ENCODE measurements at places on chromosomes 11 and 22.

DNA sequence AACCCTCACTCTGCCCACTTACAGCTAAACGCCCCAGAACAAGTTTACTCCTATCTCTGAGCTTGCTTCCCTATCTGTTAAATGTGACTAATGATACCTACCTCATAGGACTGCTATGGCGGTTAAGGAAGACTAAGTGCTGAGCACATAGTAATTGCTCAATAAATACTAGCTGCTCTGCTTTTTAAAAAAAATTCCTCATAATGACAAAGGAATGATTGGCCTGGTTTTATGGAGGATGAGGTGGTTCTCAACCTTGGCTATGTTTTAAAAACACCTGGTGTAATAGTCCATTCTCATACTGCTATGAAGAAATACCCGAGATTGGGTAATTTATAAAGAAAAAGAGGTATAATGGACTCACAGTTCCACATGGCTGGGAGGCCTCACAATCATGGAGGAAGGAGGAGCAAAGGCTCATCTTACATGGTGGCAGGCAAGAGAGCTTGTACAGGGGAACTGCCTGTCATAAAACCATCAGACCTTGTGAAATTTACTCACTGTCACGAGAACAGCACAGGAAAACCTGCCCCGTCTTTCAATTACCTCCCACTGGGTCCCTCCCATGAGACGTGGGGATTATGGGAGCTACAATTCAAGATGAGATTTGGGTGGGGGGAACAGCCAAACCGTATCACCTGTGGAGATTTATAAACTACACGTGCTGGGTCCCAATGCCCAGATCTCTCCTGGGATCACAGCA, 127.2 kb upstream of the SYT13 start:
- DNase-seq, result no peak

DNA sequence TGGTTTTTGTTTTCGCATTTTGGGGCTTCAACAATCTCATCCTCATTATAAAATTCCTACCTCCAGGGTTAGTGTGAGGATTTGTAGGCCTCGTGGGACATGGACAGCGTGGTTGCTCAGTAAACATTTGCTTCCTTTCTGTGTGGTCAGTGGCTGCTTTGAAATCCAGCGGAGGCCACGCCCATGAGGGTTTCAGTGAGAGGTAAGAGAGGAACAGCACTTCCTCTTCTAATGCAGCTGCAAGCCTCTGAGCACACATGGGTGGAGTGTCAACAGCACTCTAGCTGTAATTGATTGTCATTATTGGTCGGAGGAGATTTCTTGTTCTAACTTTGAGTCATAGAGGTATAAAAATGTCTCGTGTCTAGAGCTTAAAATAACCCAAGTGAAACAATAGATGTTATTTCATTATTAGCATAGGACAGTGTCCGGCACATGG, 6.0 kb upstream of the ARHGAP42 start:
- DNase-seq, result no peak

DNA sequence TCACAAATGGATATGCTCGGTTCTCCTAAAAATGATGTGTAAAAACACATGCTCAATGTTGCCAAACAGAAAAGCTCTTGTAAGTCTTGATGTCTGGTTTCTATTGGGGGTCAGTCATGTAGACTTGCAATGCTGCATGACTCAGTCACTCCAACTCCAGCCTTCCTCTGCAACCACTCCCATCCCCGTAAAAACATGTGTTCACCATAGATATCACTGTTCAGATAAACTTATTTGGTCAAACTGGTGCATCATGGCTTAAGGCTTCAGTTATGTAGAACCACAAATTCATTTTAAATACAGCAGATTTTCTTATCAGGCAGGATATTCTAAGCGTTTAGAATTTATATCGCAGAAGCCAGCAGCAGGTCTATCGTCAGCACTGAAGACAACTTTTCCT, 298.4 kb upstream of the LUZP2 start:
- DNase-seq, result no peak

- DNase-seq, result no peak
Measured at GRCh38 chr11:32430568-32431381, 4.6 kb downstream of the WT1 start.

DNA sequence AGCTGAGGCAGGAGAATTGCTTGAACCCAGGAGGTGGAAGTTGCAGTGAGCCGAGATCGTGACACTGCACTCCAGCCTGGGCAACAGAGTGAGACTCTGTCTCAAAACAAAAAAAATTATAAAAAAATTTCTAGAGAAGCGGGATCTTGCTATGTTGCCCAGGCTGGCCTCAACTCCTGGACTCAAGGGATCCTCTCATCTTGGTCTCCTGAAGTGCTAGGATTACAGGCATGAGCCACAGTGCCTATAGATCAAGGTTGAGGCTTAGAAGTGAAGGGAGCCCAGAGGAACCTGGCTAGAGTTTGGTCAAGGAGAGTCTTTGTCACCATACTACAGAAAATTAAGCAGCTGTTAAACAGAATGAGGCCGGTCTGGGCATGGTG, 1.4 kb upstream of the MCM5 start:
- no peak for DNase-seq

DNA sequence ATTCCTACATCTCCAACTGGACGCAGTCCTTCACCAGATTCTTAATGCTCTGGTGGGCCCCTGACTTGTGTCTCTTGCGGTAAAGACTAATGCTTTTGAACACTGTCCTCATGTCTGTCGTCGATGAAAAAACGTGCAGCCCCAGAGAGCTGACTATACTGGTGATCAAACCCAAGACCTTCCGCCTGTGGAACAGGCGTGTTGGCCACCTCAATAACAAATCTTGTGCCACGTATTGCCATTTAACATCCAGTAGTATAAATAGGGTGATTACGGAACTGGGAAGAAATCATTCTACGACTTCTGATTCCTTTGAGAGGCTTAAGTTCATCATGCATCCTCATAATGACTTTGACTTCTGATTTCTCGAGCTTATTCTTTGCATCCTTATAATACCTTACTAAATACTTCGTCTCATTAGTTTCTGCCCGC, 45.6 kb downstream of the OR4D9 start:
- DNase-seq, result no peak
